GM23338 (cell line): ENCODE measurements at places on chromosomes 2 and 18.

DNA sequence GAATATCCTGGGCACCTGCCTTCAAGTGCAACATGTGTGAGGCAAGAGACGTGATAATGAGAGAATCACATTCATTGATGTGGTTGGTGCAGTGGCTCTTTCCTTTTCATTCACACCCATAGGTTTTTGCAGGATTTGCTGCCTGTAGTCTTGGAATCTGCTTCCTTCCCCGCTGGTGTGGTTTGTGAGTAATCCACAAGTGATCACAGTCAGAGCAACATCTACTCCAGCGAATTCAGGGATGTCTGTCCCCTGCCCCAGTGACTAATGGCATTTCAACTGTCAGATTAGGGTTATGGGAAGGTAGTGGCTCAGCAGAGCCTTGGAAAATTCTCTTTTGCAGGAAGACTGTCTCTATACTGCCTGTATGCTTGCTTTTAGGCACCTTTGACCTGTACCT, 225.5 kb upstream of the RBMS1 start:
- no peak for DNase-seq

DNA sequence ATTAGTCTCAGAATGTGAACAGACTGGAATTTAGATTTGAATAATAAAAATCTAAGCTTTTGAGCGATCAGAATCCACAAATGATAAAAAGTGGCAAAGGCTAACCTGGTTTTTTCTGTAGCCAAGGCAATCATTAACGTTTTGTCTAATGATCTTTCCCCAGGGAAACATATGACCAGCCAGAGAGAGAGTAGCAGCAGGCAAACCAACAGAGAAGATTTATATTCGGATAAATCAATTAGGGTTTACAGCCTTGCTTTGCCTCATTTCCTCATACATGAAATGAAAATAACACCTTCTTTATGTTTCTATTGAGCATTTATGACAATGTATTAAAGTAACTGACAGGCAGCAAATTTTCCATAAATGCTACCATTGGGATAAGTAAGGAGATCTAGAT, 14.5 kb downstream of the TIA1 start:
- DNase-seq, result no peak

DNA sequence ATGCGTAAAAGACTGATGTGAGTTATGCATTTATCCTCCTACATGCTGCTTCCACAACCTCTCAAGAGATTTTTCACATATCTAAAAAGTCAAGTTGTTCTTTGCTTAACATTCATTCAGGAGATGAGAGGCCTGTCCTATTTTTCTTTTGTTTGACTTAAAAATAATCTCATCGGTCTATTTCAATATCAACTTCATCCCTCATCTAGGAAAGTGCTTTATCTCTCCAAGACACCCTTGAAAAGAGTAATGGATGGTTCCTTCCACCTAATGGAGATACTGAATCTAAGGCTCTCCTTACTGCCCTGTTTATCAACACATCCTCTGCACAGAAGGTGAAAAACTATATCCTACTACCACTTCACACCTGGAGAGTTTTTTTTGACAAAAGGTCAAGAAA, 2.4 kb downstream of the NFE2L2 start:
- DNase-seq, result no peak

- no peak for DNase-seq
Observed at GRCh38 chr2:1236606-1237005, 176.7 kb upstream of the TPO start.

DNA sequence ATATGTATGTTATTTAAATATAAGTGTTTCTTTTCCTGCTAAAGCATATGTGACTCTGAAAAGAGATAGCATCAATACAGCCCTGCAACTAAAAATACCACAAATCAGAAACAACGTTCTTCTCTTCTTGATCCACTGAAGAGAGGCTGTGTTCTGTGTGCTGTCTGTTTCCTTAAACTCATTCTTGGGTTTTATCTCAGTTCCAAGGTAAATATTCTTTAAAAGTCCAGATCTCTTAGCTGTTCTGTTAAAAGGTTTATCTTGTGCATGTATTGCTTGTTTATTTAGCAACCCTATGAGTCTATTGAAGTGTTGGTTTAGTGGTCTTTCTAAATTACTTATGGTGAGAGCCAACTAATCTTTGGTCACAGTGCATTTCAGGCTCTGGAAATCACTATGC, 173.3 kb upstream of the NT5C1B start:
- no peak for DNase-seq

GRCh38 chr2:9107168-9108025, 99.2 kb upstream of the ASAP2 start:
- DNase-seq, result no peak

GRCh38 chr2:236705295-236706105, 135.9 kb downstream of the ACKR3 start:
- DNase-seq, result no peak

- DNase-seq, result no peak
Observed at GRCh38 chr2:234357666-234358065, 139.2 kb downstream of the ARL4C start.

DNA sequence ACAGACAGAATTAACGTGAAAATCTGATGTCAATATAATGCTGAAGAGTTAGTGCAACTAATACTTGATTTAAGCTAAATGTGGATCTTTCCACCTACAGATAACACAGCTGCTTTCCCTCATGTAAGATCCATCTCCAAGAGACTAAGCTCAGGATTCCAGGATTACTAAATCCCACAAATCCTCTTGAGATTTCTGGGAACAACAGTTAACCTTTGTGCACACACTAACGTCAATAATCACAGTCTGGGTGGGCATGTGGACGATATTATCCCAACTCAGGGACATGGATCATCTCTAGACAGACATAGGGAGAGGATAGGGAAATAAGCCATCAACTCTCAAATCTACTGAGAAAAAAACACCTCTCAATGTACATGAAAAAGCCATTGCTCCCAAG, 432.6 kb downstream of the SATB2 start:
- no peak for DNase-seq

DNA sequence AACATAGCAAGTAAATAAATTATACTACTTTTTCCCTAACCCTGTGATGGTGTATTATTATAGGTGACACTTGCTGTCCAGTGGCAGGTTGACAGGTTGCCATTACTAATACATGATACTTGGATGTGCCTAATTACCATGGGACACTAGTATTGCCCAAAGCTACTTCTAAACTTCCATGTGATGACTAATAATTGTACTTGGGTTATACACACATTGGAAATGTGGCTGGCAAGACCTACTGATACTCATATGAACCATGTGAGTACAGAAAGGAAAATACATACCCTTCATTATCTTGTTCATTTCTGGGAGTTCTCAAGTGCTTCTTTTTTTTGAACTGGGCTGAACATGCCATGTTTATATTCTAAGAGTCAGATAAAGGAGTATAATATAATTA, 156.4 kb downstream of the IKZF2 start:
- DNase-seq, result no peak
